ENCODE measurements at places on chromosomes 2 and 18. TPM values are rescaled to one million over a fixed set of nuclear protein-coding genes. Genes with fewer than 3 reads are reported as not detected.
A peak's percentile ranks its signal among the peaks of the same experiment; 100 is the strongest.

- H3K4me1 ChIP-seq, result peaks cover 3% of the 10 kb centered on the region
- peak; percentile 44 for DNase-seq
- H3K4me3 ChIP-seq, result no peak overlapping the region
- no peaks in the 10 kb centered on the region for H3K27me3 ChIP-seq
- no peaks in the 10 kb centered on the region for H3K36me3 ChIP-seq
Measured at GRCh38 chr2:56444339-56444738, 260.5 kb downstream of the CCDC85A start.

DNA sequence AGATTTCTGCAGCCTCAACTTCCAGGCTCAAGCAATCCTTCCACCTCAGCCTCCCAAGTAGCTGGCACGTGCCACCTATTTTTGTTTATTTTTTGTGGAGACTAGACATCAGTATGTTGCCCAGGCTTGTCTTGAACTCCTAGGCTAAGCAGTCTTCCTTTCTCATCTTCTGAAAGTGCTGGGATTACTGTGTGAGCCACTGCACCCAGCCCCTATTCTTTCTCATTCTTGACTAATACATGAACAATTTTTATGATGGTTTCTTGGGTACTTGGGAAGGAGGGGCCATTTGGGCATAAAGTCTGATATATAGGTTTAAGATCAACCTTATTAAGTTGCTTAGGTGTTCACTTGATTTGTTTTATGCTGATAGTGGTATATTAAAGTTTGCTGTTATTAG lies 26.2 kb downstream of the EPC2 start:
- H3K36me3 ChIP-seq, result no peaks in the 10 kb centered on the region
- peaks cover 11% of the 10 kb centered on the region for H3K4me1 ChIP-seq
- no peak for DNase-seq
- no peaks in the 10 kb centered on the region for H3K27me3 ChIP-seq

GRCh38 chr2:240524963-240525718 lies 32.6 kb downstream of the ANKMY1 start:
- peaks cover 11% of the 10 kb centered on the region for H3K36me3 ChIP-seq
- H3K27ac ChIP-seq, result no peak overlapping the region
- H3K4me3 ChIP-seq, result no peak overlapping the region
- no peak for DNase-seq

- peaks cover 12% of the 10 kb centered on the region for H3K4me1 ChIP-seq
- peak overlapping the region; percentile 100 for H3K27ac ChIP-seq
Measured at GRCh38 chr2:64768491-64769005, 114.8 kb upstream of the SERTAD2 start.

DNA sequence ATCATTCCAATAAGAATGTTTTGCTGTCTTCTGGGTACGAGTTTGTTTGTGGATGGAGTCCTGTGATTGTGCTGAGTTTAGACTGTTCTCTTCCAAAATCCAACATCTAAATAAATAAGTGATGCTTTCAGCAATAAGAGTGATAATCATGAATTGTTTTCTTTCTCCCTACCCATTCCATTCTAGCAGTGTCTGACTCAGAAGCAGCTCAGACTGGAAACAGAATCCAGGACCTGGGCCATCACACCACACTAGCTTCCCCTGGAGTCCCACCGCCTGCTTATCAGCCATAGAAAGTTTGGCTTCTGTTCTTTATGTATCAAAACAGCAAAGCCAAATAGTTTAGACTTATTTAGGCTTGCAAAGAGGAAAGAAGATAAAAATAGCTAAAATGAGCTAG lies 76.4 kb upstream of the CNGA3 start:
- H3K27ac ChIP-seq, result no peak overlapping the region
- no peak overlapping the region for H3K4me3 ChIP-seq
- no peaks in the 10 kb centered on the region for H3K36me3 ChIP-seq
- peak; percentile 13 for DNase-seq

DNA sequence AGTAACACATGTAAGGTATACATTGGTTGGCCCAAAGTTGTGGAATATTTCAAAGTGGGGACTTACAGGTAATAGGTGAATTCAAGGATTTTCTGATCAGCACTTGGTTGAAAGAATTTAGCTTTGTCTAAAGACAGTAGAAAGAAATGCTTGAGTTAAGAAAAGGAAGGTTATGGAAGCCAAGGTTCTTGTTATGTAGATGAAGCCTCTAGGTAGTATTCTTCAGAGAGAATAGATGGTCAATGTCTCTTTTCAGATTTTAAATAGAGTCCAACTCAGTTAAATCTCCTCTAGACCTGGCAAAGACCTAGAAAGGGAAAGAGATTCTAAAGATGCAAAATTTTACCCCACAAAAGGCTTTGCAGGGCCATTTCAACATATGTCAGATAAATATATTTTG lies 157.4 kb downstream of the ANKRD30B start:
- no peak for DNase-seq
- H3K4me1 ChIP-seq, result no peaks in the 10 kb centered on the region
- H3K4me3 ChIP-seq, result no peak overlapping the region
- H3K27ac ChIP-seq, result no peak overlapping the region

Gene SMIM21
- polyA plus RNA-seq, result not detected

Gene MYO5B
- polyA plus RNA-seq, result 9.7 TPM
